ENCODE measurements at places on chromosomes 6 and 20. TPM values are rescaled to one million over a fixed set of nuclear protein-coding genes. Genes with fewer than 3 reads are reported as not detected.

RBL1 gene
- total RNA-seq = 9.1 TPM

COL9A1 gene
- total RNA-seq = not detected

EBF4 gene
- total RNA-seq = 0.99 TPM

TMEM170B gene
- 4.5 TPM for total RNA-seq

GHRH gene
- not detected for total RNA-seq

DNA sequence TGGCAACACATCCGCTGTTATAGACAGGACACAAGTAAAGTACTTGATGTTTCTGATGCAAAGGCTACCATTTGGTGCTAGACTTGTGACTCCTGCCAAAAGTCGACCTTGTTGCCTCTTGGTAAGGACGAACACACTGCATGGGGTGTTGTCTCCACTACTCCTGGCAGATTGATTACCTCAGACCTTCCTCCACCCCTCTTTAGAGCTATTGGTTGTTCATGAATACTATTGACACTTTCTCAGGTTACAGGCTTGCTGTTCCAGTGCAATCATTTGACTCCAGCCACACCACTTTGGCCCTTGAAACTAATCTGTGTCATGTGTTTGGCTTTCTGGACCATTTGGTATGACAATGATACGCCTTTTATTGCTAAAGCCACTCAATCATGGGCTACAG, 62.3 kb downstream of the TRMT11 start:
- no peak for DNase-seq
- H3K27me3 ChIP-seq = no peaks in the 10 kb centered on the region
- H3K36me3 ChIP-seq = no peaks in the 10 kb centered on the region
- H3K27ac ChIP-seq = no peak overlapping the region
- no peaks in the 10 kb centered on the region for H3K4me1 ChIP-seq
- H3K4me3 ChIP-seq = no peak overlapping the region

- no peaks in the 10 kb centered on the region for H3K36me3 ChIP-seq
- no peak overlapping the region for H3K27ac ChIP-seq
- no peaks in the 10 kb centered on the region for H3K27me3 ChIP-seq
- no peaks in the 10 kb centered on the region for H3K4me1 ChIP-seq
Measured at GRCh38 chr20:42080956-42081355, 462.8 kb upstream of the CHD6 start.

DNA sequence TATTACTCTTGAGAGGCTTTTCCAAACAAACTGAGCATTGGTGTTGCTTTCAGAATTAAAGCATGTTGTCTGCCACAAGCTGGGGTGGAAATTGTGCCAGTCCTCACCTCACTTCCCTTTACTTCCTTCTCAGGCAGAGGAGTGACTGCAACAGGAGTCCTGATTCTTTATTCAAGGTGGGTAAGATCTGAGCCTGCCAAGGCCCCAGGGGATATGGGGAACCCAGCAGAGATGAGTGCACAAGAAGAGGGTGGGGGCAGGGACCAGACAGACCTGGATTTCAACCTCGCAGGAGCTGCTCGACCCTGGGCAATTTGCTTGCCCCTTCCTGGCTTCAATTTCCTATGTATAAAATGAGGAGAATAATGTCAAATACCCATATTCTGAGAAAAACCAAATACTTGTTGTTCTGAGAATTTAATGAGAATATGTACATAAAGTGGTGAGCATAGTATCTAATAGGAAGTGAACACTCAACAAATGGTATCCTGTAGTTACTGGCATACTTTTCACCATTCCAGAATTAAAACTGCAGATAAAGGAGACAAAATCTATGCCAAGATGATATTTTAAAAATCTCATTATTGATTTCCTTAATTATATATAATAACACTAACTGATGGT, 17.8 kb downstream of the MAN1A1 start:
- DNase-seq = no peak
- no peaks in the 10 kb centered on the region for H3K36me3 ChIP-seq
- no peaks in the 10 kb centered on the region for H3K27me3 ChIP-seq
- H3K27ac ChIP-seq = no peak overlapping the region

- no peaks in the 10 kb centered on the region for H3K27me3 ChIP-seq
- H3K4me3 ChIP-seq = no peak overlapping the region
- no peaks in the 10 kb centered on the region for H3K4me1 ChIP-seq
- DNase-seq = no peak
Measured at GRCh38 chr20:32449890-32450401, 91.8 kb downstream of the ASXL1 start.

DNA sequence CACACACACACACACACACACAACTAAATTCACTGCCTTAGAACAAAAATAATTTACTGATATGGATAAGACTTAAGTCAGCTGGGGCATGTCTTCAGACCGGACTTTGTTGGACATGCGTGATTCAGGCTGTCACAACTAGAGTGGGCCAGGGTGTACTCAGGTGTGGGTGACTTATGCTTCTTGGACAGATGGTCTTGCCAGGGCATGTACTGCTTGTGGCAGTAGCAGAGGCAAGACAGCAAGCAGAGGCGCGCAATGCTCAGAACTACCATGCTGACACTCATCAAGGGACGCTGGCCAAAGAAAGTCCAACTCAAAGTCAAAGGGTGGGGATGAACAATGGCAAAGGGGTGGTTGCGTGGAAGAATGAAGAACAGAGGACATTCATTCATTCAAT, 437.5 kb downstream of the CBLN4 start:
- no peaks in the 10 kb centered on the region for H3K27me3 ChIP-seq
- no peak overlapping the region for H3K4me3 ChIP-seq
- no peaks in the 10 kb centered on the region for H3K36me3 ChIP-seq
- no peaks in the 10 kb centered on the region for H3K4me1 ChIP-seq
- no peak for DNase-seq

DNA sequence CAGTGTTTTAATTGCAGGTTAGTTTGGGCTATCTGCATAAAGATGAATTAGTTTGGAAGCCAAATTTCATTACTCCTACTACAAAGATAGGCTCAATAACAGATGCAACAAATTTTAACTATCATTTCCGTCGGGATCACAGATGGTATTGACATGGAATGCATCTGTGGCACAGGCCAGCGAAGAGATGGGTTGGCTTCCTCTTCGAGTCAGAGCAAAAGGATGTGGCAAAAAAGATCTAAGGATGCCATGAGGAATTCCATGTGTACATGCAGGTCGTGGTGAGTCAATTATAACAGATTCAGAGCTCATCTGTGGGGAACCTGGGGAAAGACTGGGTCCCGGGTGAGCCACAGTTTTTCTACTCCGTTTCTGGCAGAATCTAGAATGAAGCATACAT, 83.0 kb upstream of the CITED2 start:
- H3K4me3 ChIP-seq = no peak overlapping the region
- DNase-seq = no peak
- H3K36me3 ChIP-seq = no peaks in the 10 kb centered on the region

DNA sequence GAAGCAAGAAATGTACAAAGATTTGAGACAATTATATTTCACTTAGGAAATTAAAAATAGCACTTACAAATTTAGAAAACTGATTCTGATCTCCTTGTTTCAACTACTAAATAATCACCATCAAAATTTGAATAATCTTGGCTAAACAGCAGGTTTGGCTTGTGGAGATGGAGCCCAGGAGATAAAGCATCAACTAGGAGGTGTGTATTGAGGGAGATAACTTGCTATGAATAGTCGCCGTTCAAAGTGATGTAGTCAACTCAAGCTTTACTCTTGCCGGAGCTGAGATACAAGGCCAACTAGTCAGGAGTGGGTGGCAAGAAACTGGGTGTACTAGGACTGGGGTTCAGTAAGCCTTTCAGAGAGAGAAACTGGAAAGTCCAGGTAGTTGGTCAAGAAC, 117.7 kb downstream of the TRMT11 start:
- H3K27me3 ChIP-seq = no peaks in the 10 kb centered on the region
- H3K4me1 ChIP-seq = no peaks in the 10 kb centered on the region
- DNase-seq = no peak
- no peaks in the 10 kb centered on the region for H3K36me3 ChIP-seq
- no peak overlapping the region for H3K4me3 ChIP-seq

DNA sequence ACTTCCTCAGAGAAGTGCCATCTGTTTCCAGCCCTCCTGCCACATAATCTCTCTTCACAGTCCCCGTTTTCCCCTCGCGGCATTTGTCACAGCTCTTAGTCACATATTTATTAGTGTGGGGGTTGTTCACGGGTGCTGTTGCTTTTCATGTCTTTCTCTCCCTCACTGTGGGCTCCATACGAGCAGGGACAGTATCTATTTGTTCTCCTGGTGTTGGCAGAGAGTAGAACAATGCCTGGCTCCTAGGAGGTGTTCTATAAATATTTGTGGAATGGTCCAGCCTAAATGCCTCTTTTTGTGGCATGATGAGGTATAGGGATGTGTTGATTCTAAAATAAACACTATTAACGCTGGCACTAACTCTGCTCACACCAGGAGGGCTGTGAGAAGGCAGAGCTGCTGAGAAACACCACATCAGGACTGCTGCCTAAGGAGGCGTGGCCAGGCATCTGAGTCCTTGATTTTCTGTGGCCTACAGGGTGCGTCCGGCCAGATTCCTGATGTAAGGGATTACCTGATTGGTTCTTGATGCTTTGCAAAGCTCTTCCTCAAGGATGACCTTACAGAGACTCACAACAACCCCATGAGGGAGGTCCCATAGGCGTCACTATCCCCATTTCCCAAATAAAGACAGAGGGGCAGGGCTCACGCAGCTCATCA, 219.8 kb upstream of the ARID1B start:
- DNase-seq = peak; percentile 47
- no peak overlapping the region for H3K4me3 ChIP-seq
- no peak overlapping the region for H3K27ac ChIP-seq
- H3K27me3 ChIP-seq = no peaks in the 10 kb centered on the region
- no peaks in the 10 kb centered on the region for H3K4me1 ChIP-seq

GRCh38 chr20:20083807-20084206, 31.5 kb downstream of the CFAP61 start:
- H3K27me3 ChIP-seq = peaks cover 3% of the 10 kb centered on the region
- H3K4me1 ChIP-seq = no peaks in the 10 kb centered on the region
- no peaks in the 10 kb centered on the region for H3K36me3 ChIP-seq
- peak; percentile 45 for DNase-seq
- no peak overlapping the region for H3K27ac ChIP-seq
- no peak overlapping the region for H3K4me3 ChIP-seq

- H3K4me3 ChIP-seq = no peak overlapping the region
- no peaks in the 10 kb centered on the region for H3K27me3 ChIP-seq
- H3K4me1 ChIP-seq = no peaks in the 10 kb centered on the region
Measured at GRCh38 chr6:151661928-151662327, 145.6 kb upstream of the ESR1 start.

GRCh38 chr20:1467355-1468116, 887 bp upstream of the NSFL1C start:
- no peak for DNase-seq
- peaks cover 2% of the 10 kb centered on the region for H3K27me3 ChIP-seq
- H3K4me3 ChIP-seq = no peak overlapping the region
- no peak overlapping the region for H3K27ac ChIP-seq

- DNase-seq = no peak
- no peaks in the 10 kb centered on the region for H3K36me3 ChIP-seq
- H3K27me3 ChIP-seq = no peaks in the 10 kb centered on the region
- no peaks in the 10 kb centered on the region for H3K4me1 ChIP-seq
Measured at GRCh38 chr6:127026247-127026646, 92.2 kb upstream of the RSPO3 start.

GRCh38 chr20:37254114-37254878, 7.3 kb downstream of the GHRH start:
- H3K36me3 ChIP-seq = no peaks in the 10 kb centered on the region
- H3K4me3 ChIP-seq = no peak overlapping the region
- no peak for DNase-seq
- H3K27me3 ChIP-seq = peaks cover 16% of the 10 kb centered on the region
- no peak overlapping the region for H3K27ac ChIP-seq

DNA sequence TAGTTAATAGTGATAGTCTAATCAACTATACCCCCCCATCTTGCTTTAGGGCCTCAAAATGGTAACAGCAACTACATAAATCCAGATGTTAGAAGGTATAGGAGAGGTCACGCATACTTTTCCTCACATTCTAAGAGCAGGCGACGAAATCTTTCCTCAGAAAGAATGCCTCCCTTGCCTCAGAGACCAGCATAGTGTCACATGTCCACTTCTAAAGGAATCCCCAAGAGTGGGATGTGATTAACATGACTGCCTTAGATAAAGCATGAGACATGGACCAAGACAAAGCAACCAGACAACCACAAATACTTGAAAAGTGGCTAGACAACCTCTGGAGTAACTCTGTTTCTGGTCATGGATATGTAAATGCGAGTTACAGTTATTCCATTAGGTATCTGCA, 710.7 kb downstream of the EYS start:
- H3K27me3 ChIP-seq = no peaks in the 10 kb centered on the region
- H3K36me3 ChIP-seq = no peaks in the 10 kb centered on the region
- no peaks in the 10 kb centered on the region for H3K4me1 ChIP-seq

DNA sequence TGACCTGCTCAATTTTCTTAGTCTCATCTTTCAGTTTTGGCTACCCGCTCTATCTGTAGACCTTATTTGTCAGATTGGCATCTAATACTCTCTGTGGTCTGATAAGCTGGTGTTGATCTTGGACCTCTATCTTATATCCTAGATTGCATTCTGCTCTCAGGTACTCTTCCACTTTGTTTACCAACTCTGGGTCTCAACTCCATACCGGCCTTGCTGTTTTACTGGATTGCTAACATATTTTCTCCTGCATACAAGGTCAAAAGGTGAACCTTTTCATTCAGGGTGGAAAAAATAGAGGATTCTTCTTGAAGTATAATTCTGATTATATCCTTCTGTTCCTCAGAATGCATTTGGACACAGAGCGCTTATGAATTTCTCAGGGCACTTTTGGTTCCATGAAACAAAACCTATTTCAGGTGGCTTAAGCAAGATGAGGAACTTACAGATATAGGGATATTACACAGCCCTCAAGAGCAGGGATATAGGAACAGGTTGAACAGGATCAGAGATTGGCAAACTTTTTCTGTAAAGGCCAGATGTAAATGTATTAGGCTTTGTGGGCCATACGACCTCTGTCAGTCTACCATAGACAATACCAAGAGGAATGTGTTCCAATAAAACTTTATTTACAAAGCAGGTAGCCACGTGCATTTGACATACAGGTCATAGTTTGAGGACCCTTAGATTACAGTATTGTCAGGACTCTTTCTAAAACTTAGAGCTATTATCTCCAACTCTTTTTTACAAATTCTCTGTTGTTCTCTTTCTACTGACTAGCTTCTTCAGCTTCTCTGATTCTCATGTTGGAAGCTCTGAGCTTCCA, 2.5 kb upstream of the SH3BGRL2 start:
- no peaks in the 10 kb centered on the region for H3K36me3 ChIP-seq
- no peak overlapping the region for H3K27ac ChIP-seq
- DNase-seq = no peak
- H3K4me1 ChIP-seq = no peaks in the 10 kb centered on the region

All from fibroblast of lung (primary cell).